ENCODE measurements at places on chromosomes 5 and 9. TPM values are rescaled to one million over a fixed set of nuclear protein-coding genes. Genes with fewer than 3 reads are reported as not detected.

- DNase-seq, result no peak
Measured at GRCh38 chr9:31027678-31028077, 1356.8 kb upstream of the ACO1 start.

GRCh38 chr5:146883511-146883910, 5.0 kb upstream of the PPP2R2B start:
- DNase-seq, result no peak

DNA sequence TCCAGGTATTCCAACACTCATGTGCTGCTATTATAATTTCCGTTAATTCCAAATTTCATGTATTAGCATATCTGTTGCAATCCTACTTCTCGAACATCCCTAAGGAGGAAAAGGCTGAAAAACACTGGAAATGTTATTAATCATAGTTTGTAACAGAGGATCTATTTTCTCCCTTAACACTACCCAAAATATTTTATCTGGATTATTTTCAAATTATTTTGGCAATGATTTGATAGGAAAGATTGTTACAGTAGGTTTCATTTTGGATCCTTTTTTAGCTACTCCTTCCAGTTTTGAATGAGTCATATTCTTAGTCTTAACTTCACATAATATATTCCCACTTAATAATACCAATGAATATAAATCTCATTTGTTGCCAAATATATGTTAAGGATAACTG, 13.9 kb upstream of the NAA35 start:
- no peak for DNase-seq

The CCNI2 gene
- 12.0 TPM for total RNA-seq

- DNase-seq, result no peak
Measured at GRCh38 chr5:17354265-17354664, 136.8 kb downstream of the BASP1 start.

DNA sequence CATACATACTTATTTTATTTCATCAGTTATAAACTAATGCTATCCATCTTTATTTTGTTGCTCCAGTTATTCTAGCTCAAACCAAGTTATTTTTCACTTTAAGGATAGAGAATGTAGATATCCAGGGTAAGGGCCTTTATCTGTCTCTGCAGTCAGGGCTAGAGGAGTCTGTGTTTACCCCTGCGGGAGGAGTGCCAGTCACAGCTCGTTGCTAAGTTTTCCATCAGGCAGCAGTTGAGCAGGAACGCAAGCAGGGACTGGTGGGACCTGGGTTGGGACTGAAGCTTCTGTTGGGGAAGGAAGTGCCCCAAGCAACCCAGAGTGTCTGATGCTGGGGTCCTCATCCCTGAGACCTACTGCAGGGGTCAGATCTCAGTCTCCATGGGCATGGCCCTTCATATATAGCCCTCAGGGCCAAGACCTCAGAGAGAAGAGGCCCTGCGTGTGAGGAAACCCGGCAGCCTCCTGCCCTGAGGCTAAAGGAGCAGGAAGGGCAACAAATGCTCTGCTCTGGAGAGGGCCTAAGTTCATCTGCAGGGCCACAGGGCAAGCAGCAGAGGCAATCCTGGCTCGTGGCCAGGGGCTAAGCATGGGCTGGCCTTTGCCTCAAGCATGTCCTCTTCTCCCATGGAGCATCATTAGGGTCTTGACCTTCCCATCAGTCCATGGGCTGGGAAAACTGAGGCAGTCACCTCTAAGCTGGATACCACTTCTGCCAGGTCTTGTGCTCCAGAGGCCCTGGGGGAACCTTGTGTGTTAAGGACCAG, 6.6 kb downstream of the SLC22A4 start:
- DNase-seq, result no peak

- DNase-seq, result no peak
Measured at GRCh38 chr9:107907715-107908114, 418.1 kb upstream of the KLF4 start.

- DNase-seq, result no peak
Measured at GRCh38 chr5:627840-628239, 15.7 kb downstream of the CEP72 start.

The ITK gene
- 2.6 TPM for total RNA-seq

DNA sequence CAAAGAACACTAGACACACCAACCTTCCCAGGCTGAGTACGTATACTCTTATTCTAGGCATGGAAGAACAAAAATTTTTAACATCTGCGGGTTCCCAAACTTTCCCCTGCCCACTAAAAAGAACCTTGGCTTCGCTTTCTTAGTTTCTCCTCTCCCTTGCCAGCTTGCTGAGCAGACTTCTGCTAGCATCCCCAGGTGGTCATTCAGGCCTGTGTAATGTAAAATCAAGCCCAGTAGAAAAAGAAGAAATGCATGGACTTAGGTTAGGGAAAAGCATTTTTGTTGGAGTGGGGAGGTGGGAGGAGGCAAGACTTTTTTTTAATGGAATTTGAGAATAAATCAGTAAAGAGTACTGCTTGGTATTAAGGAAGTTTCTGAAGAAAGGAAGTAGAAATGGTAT, 331.0 kb upstream of the TLE4 start:
- no peak for DNase-seq

- peak; percentile 40 for DNase-seq
Measured at GRCh38 chr5:89117124-89117644, 234.2 kb upstream of the MEF2C start.

- DNase-seq, result no peak
Measured at GRCh38 chr9:31848505-31849285, 535.7 kb upstream of the ACO1 start.

- no peak for DNase-seq
Measured at GRCh38 chr9:2040828-2041227, 25.7 kb downstream of the SMARCA2 start.

The SV2C gene
- total RNA-seq, result 0.58 TPM

The KIAA0825 gene
- total RNA-seq, result 3.6 TPM

The COL27A1 gene
- total RNA-seq, result 4.0 TPM

DNA sequence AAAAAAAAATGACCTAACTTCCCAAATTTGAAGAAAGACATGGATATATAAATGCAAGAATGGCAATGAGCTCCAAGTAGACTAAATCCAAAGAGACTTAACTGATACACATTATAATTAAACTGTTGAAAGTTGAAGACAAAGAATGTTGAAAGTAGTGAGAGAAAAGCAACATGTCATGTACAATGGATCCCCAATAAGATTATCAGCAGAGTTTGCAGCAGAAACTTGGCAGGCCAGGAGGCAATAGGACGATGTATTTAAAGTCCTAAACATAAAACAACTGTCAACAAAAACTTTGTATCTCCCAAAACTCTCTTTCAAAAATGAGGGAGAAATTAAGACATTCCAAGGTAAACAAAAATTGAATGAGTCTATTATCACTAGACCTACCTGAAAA, 8.6 kb upstream of the DIRAS2 start:
- no peak for DNase-seq

GRCh38 chr5:74063346-74063745, 437.4 kb downstream of the ARHGEF28 start:
- DNase-seq, result no peak

GRCh38 chr9:131608493-131609037, 63.2 kb downstream of the PRRT1B start:
- DNase-seq, result peak; percentile 45

- DNase-seq, result no peak
Measured at GRCh38 chr9:16426716-16427115, 443.8 kb downstream of the BNC2 start.

DNA sequence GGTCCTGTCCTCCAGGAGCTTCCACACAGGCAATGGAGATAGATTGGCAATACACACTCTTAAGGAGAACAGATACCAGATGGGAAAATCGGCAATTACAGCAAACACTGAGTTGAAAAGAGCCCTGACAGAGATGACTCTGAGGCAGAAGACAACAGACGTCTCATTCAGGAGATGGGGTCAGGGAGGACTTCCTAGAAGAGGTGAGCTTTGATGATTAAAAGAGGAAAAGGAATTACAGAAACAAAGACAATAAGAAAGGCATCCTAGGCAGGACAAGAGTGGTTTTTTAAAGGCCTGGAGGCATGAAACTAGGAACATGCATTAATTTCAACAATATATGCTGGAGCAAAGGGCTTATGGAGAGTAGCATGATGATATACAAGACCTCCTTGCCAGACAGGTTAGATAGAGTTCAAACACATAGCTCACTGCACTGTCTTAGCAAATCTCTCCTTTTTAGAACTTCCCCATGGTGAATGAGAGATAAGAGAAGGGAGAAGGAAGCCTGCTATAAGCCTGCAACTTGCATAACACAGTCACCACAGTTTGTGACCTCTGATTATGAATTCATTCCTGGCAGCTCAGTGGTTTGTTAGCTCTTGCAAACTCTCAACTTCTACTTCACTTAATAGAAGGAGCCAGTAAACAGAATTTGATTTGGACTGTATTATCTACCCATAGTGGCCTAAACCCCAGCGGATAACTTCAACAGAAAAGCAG, 48.5 kb downstream of the SIL1 start:
- DNase-seq, result no peak

- DNase-seq, result no peak
Measured at GRCh38 chr5:99543841-99544240, 615.0 kb upstream of the CHD1 start.

DNA sequence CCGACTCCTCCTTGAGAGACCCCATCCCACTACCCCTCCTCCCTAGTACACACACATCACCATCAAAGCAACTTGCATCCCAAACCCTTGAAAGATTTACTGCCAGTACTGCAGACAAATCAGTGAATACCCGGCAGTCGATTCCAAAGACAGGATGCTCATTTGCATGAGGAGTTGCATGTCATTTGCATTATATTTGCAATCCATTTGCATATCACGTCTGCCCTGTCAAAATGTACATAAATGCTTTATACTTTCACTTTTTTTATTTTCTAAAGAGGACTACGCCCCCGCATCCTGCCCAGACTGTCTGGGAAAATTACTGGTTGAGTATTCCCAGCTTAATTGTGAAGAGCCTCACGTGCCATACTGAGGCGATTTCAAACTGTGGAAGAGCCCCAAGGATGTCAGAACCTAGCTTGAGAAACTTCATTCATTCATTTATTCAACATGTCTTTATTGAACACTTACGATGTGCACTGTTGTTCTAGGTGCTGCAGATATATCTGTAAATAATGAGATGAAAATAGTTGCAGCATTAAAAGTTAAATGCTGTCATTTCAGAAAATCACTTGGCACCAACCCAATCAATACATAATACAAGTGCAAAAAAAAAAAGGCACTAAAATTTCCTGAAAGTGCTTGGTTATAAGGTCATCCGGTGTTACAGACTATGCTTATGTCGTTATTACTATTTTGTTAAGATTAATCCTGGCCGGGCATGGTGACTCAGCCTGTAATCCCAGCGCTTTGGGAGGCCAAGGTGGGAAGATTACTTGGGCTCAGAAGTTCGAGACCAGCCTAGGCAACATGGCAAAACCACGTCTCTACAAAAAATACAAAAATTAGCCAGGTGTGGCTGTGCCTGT, 17.2 kb upstream of the SIL1 start:
- DNase-seq, result no peak

The CXCL14 gene
- 61.6 TPM for total RNA-seq

DNA sequence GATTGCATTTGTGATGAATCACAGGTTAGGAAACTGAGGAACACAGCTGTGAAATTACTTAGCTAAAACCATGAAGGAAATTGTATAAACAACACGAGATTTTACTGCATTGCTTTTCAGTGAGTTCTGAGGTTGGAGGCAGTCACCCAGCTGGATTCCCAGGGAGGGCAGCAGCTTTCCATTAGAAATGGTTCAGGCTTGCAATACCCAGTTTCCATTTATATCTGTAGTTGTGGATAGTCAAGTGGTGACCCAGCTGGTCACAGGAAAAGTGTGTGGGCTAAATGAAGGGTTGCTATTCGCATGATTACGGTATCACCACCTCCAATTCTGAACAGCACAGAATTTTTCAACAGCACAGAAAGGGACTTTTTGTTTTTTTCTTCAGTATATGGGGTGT, 34.3 kb upstream of the SPATA31D4 start:
- DNase-seq, result no peak

The SNCAIP gene
- 4.7 TPM for total RNA-seq

GRCh38 chr9:116693233-116693731, 6.2 kb downstream of the TRIM32 start:
- DNase-seq, result no peak

DNA sequence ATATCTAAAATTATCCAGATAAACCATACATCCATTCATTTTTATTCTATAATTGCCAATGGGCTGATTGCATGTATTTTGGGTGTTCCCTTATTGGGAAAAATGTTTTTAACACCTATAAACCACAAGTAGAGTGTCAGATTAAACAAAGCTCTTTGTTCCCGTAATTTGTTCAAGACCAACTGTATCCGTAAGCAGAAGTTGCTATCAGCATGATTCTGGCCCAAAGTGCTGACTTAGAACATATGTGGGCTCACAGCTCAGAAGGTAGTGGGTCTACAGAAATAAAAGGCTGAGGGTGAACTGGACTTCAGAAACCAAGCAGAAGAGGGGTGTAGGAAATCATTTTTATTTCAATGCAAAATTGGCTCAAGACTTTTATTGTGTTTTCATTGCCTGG, 23.5 kb upstream of the IL7R start:
- DNase-seq, result no peak

DNA sequence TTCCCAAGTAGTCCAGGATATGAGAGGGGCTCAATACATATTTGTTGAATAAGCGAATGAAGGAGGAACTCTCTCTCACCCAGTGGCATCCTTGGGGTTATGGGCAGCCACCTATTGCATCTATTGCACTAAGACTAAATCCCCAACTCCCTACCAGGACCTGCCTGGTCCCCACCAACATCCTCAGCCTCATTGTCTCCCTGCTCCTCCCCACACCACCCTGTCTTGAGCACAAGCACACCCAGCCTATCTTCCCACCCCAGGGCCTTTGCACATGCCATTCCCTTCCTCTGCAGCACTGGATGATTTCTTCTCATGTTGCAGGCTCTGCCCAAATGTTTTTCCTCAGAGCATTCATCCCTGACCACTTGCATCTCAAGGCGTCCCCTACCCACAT, 133.8 kb downstream of the BARX1 start:
- DNase-seq, result no peak

The ECSCR gene
- 8.5 TPM for total RNA-seq

Data from mucosa of descending colon (tissue), 3 donors.